ENCODE measurements at places on chromosomes 13 and 19. TPM values are rescaled to one million over a fixed set of nuclear protein-coding genes. Genes with fewer than 3 reads are reported as not detected.

GRCh38 chr13:32791545-32792172 lies 205.4 kb downstream of the PDS5B start:
- DNase-seq: no peak
- peaks cover 7% of the 10 kb centered on the region for H3K36me3 ChIP-seq
- no peaks in the 10 kb centered on the region for H3K27me3 ChIP-seq
- no peak overlapping the region for H3K4me3 ChIP-seq

GRCh38 chr13:67048821-67049150 lies 181.3 kb downstream of the PCDH9 start:
- H3K27me3 ChIP-seq: no peaks in the 10 kb centered on the region
- H3K36me3 ChIP-seq: peaks cover 4% of the 10 kb centered on the region
- H3K27ac ChIP-seq: peak overlapping the region; percentile 83
- H3K4me3 ChIP-seq: no peak overlapping the region

The MADCAM1 gene
- total RNA-seq: 1.1 TPM

DNA sequence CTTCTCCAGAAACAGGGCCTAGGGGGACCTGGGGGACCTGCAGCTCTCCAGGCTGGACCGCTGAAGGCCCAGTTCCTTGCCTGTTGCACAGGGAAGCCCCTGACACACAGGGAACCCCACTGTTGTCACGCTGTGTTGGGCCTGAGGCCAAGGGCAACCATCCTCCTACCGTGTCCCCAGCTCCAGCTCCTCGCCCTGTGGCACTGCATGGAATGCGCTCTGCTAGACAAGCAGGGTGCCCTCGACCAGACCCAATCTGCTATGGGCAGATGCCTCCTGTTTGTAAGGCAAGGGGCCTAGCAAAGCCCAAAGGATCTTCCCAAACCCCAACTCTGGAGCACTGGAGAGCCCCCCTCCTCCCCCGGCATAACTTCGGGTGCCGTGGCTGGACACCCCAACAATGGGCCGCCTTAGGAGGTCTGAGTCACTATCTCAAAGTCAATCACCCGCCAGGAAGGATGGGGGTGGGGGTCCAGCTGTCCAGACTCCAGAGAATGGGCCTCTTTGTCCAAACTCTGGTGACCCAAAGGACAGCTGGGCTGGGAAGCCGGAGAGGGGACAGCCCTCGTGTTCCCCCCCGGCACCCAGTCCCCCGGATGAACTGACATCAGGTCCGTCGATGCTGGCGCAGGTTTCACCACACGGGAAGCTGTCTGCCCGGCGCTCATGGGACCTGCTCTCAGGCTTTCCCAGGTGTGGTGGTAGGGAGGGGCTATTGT lies 3.7 kb downstream of the BRSK1 start:
- no peak for DNase-seq
- H3K4me3 ChIP-seq: no peak overlapping the region
- peaks cover 16% of the 10 kb centered on the region for H3K4me1 ChIP-seq
- no peaks in the 10 kb centered on the region for H3K27me3 ChIP-seq
- peaks cover 7% of the 10 kb centered on the region for H3K36me3 ChIP-seq

The TRPC4 gene
- total RNA-seq: 6.3 TPM

GRCh38 chr13:88217372-88217771 lies 546.2 kb downstream of the SLITRK5 start:
- no peak overlapping the region for H3K4me3 ChIP-seq
- DNase-seq: no peak
- H3K36me3 ChIP-seq: no peaks in the 10 kb centered on the region
- no peaks in the 10 kb centered on the region for H3K27me3 ChIP-seq

The SOX1 gene
- not detected for total RNA-seq

DNA sequence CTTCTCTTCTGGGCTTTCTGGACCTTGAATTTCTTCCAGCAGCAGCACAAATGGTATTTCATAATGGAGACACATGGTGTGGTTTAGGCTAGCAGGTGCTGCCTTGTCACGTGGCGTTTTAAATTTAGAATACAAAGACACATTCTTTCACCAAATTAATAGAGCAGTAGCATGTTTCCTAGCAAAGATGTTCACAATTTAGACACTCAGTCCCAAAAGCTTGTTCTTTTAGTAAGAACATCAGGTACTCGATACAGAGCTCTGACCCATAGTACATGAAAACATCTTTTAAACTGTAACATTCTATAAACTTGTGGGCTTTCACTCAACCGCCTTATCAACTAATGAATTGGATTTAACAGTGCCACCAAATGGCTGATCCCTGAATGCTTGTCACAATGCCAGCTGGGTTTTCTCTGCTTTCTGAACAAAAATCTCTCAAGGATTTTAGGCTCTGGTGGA lies 290.1 kb downstream of the DCLK1 start:
- H3K27me3 ChIP-seq: no peaks in the 10 kb centered on the region
- DNase-seq: no peak
- H3K4me1 ChIP-seq: peaks cover 44% of the 10 kb centered on the region
- no peak overlapping the region for H3K27ac ChIP-seq
- H3K4me3 ChIP-seq: no peak overlapping the region

The USE1 gene
- 36.1 TPM for total RNA-seq

DNA sequence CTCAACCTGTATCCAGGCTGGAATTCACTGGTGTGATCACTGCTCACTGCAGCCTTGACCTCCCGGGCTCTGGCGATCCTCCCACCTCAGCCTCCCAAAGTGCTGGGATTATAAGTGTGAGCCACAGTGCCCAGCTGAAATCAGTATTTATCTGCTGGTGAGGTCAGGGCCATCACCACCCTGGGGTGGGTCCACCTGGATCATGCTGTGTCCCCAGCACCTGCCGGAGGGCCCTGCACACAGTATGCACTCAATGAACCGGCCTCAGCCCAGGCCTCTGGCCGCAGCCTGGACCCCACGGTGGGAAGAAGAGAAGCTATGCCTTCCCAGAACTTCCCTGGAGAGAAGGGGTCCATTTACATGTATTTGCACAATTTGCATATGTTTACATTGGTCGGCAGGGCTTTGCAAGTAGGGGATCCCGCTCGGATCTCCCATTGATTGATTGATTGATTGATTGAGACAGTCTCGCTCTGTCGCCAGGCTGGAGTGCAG lies 2.6 kb upstream of the SLC5A5 start:
- no peaks in the 10 kb centered on the region for H3K4me1 ChIP-seq
- H3K27ac ChIP-seq: no peak overlapping the region

DNA sequence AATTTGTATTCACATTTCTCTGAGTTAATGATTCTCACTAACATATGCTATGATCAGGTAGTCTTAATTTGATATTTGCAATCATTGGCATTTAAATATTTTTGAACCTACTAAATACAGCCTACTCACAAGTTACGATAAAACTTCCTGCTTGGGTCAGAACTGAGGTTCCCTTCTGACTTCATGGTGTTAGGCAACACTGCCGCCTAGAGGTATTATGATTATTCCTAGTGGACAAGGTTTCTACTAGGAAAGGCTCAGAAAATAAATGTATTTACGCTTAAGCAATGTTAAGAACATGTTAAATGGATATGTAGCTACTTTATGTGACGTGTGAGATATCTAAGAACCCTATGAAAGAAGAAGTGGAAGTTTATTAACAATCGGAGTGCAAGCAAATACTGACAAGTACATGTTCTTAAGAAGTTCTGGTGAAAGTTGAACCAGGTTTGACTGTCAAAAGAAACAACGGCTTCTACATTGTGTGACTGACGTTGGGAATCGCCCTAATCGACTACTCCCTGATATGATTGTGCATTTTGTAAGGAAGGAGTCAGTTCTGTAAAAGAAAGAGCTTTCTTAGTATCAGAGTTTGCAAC lies 1395.8 kb downstream of the SLITRK5 start:
- no peak overlapping the region for H3K27ac ChIP-seq
- H3K4me3 ChIP-seq: no peak overlapping the region
- H3K36me3 ChIP-seq: no peaks in the 10 kb centered on the region
- H3K27me3 ChIP-seq: no peaks in the 10 kb centered on the region

The KCNK6 gene
- total RNA-seq: 11.9 TPM

- peaks cover 28% of the 10 kb centered on the region for H3K4me1 ChIP-seq
- no peaks in the 10 kb centered on the region for H3K27me3 ChIP-seq
- DNase-seq: no peak
These were observed 201.2 kb downstream of the GGACT start for GRCh38 chr13:100387416-100387815.

- DNase-seq: no peak
- H3K27ac ChIP-seq: no peak overlapping the region
- no peaks in the 10 kb centered on the region for H3K27me3 ChIP-seq
- H3K4me1 ChIP-seq: peaks cover 30% of the 10 kb centered on the region
These were observed 8.9 kb downstream of the TSHZ3 start for GRCh38 chr19:31340042-31341025.

The CEACAM8 gene
- not detected for total RNA-seq

- peaks cover 2% of the 10 kb centered on the region for H3K4me1 ChIP-seq
- DNase-seq: no peak
- no peaks in the 10 kb centered on the region for H3K36me3 ChIP-seq
- no peak overlapping the region for H3K27ac ChIP-seq
- peak overlapping the region; percentile 54 for H3K4me3 ChIP-seq
- peaks cover 21% of the 10 kb centered on the region for H3K27me3 ChIP-seq
These were observed 1.0 kb downstream of the CEBPA start for GRCh38 chr19:33301144-33301899.

- no peaks in the 10 kb centered on the region for H3K4me1 ChIP-seq
- peaks cover 40% of the 10 kb centered on the region for H3K27me3 ChIP-seq
- peak; percentile 92 for DNase-seq
- no peak overlapping the region for H3K27ac ChIP-seq
- H3K36me3 ChIP-seq: no peaks in the 10 kb centered on the region
These were observed 52.0 kb downstream of the NWD1 start for GRCh38 chr19:16771618-16772017.

DNA sequence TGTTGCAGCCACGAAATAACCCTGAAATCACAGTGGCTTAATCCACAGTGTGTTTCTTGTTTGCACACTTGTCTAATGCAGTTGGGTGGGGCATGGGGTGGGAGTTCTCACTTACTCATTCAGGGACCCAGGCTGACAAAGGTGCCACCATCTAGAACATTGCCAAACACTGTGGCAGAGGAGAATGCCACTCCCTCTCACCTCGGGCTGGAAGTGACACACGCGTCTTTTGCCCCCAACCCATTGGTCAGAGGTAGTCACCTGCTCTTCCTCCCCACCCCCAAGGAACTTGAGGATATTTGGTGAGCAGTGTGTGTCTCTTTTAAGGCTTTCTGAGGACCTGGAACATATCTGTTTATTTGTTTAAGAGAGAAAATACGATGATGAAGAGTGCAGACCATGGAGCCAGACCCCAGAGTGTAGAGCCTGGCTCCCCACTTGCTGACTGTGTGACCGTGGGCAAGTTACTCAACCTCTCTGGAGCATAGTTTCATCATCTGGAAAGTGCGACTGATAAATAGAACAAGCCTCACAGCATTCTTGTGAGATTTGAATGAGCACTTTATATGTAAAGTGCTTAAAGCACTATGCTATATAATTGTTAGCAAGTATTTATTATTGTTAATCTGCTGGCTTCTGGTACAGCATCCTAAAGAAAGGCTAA lies 17.4 kb downstream of the GPR183 start:
- no peak overlapping the region for H3K27ac ChIP-seq
- no peak overlapping the region for H3K4me3 ChIP-seq
- no peaks in the 10 kb centered on the region for H3K27me3 ChIP-seq
- no peak for DNase-seq

The ADAMTS10 gene
- 86.5 TPM for total RNA-seq

- H3K4me1 ChIP-seq: no peaks in the 10 kb centered on the region
- peaks cover 8% of the 10 kb centered on the region for H3K36me3 ChIP-seq
- H3K27me3 ChIP-seq: no peaks in the 10 kb centered on the region
- DNase-seq: no peak
- no peak within 1 kb of the TSS for H3K27ac ChIP-seq
These were observed at the start of gene RINL for GRCh38 chr19:38877781-38878574. TSS of gene RINL (minus strand) at chr19:38878275. CDS start at chr19:38876742, 1,533 bp downstream.

DNA sequence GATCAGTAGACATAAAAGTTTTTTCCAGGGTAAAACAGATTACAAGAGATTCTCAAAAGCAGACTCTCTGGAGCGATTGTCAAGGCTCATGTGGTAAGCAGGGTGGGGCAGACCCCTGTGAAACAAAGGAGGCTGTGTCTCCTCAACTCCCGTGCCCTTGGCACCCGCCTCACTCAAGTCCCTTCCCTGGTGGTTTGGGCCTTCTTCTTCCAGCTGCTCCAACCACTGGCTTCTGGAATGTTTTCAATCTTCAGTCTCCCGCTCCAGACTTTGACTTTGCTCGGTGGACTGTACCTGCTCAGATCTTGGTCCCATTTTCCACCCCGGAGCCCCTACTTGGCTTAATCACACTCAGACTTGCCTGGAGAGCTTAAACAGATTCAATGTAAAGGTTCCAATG lies 74.8 kb upstream of the STK24 start:
- DNase-seq: no peak
- H3K4me1 ChIP-seq: peaks cover 2% of the 10 kb centered on the region
- H3K36me3 ChIP-seq: no peaks in the 10 kb centered on the region
- H3K27me3 ChIP-seq: no peaks in the 10 kb centered on the region
- no peak overlapping the region for H3K27ac ChIP-seq
- H3K4me3 ChIP-seq: no peak overlapping the region

- H3K27ac ChIP-seq: peak overlapping the region; percentile 84
- peaks cover 36% of the 10 kb centered on the region for H3K4me1 ChIP-seq
- H3K4me3 ChIP-seq: no peak overlapping the region
- peaks cover 3% of the 10 kb centered on the region for H3K36me3 ChIP-seq
- H3K27me3 ChIP-seq: no peaks in the 10 kb centered on the region
These were observed 25.5 kb downstream of the ADPRHL1 start for GRCh38 chr13:113427562-113428468.

DNA sequence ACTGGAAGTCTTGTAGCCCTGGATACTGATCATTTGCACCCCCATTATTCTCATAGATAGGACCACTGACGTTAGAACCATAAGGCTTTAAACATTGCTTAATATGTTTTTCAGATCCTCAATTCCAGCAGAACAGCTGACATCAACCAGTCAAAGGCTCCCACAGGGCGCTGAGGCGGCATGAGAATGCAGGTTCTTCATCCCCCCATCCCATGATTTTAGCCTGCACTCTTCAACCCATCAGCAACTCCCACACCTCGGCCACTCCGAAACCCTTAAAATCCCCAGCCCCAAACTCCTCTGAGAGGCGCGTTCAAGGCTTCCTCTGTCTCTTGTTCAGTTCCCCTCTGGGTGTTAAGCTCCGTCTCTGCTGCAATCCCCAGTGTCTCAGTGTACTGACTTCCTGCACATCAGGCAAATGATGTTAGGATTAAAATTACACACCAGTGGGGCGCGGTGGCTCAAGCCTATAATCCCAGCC lies 24.3 kb upstream of the LAMP1 start:
- no peak overlapping the region for H3K4me3 ChIP-seq
- H3K36me3 ChIP-seq: peaks cover 6% of the 10 kb centered on the region
- no peak for DNase-seq
- no peaks in the 10 kb centered on the region for H3K27me3 ChIP-seq
- no peak overlapping the region for H3K27ac ChIP-seq
